ENCODE measurements at places on chromosomes 13 and 19.

DNA sequence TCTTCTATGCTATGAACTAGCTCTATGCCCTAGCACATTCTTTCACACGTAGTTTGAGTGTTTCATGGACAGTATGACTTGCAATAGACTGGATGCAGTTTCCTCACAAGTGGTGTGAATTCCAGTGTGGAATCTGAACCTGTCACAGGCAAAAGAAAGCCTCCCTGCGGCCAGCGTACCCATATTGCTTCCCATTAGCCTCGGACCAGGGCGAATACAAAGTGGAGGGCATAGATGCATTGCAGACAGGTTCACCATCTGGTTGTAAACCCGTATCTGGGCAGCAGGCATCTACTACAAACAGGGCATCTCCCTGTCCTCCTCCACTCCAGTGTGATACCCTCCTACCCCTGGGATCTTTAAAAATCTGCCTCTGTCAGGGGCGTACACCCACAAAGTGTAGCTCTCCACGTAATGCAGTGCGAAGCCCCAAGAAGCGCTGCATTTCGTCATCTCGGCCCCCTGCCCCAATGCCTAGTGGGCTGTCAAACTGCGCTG is 1.4 kb upstream of the CIC start:
- no peak for DNase-seq

GRCh38 chr19:13881251-13881691 is 4.3 kb downstream of the NANOS3 start:
- no peak for DNase-seq

- peak; percentile 50 for DNase-seq
Observed at GRCh38 chr19:35718345-35719041, 690 bp downstream of the KMT2B start.

DNA sequence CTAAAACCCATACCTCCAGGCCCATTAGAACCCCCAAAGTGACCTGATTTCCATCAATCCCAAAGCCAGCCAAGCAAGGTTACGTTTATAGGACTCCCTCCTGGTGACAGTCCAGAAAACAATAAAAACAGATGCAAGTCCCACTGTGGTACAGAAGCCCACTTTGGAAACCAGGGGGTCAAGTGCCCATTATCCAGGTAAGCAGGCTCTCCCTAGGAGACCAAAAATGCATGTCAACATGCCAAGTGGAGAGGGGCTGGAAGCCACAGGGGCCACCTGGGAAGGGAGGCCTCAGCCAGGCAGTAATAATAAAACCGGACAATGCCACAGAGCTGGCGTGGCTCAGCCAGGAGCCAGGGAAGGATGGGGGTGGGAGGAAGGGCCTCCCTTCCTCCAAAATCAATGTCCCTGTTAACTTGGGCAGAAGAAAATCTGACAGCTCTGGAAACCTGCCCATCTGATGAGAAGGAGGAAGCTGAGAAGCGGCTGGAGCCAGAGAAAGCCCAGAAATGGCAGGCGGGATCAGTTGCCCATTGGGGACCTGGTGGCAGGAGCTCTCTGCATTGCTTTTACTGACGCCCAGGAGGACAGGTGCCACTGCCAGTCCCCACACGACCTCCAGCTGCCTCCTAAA is 160.4 kb downstream of the ZIC5 start:
- no peak for DNase-seq

GRCh38 chr19:1674293-1674679 is 21.9 kb upstream of the TCF3 start:
- DNase-seq, result no peak

DNA sequence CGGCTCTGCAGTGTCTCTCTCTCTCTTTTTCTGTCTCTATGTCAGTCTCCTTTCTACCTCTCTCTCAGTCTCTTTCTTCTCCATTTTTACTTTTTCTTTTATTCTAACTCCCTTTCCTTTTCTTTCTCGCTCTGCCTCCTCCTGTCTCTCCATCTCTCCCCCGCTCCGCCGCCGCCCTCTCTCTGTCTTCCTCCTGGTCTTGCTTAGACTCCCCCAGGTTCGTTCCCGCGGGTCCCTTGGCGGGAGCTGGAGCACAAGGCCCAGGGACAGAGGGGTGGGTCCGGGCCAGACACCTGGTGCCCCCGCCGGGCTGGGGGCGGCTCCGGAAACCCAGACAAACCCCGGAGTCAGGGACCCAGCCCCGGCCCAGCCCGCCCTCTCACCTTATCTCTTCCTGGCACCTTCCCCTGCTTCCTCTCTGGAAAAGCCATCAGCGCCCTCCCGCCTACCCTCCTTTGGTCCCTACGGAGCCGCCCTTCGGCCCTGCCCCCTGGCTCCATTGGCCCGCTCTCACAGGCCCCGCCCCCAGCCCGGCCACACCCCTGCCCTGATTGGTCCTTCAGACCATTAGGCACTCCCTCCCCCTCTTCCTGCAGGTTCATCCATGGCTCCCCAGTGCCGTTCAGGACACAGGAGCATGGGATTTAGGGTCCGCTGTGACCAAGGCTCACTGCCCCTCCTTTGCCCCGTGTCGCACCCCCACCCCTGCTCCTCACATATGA is 15.4 kb upstream of the NOP53 start:
- DNase-seq, result no peak

DNA sequence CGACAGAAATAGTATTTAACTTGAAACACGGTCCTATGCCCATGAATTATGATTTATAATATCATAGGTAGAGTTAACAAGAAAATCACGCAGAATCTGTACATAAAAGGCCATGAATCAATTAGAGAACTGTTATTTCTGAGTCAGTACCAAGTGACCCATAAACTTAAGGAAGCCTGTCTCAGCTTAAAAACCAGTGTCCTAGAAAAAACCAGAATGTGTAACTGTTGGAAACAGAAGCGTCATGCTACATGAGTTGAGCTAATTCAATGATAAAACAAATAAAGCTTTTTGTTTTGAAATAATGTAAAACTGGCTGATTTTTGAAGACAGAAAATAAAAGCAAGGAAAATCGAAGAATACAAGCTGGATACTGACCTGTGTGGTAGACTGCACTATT is 34.8 kb upstream of the SGCG start:
- no peak for DNase-seq

DNA sequence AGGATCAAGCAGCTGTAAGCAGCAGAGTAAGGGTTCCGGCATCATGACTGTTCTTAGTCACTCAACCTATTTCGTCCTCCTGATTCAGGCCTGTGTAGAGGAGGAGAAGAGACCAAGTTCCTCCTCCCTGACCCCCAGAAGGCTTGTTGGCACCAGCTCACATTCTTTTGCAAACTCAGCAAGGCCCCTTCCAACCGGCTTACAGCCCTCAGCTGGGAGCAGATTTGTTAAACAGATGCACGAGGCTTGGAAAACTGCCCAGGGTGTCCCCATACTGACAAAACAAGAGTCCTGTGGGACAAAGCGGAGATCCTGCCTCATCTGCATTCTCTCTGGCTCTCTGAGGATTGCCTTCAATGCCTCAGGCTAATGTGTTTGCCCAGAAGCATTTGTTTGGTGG is 113.2 kb upstream of the SOX21 start:
- DNase-seq, result no peak

GRCh38 chr13:49690995-49691784 is at the start of gene EBPL:
EBPL (minus strand) TSS chr13:49691486; CDS start chr13:49691424, 62 bp downstream.
- peak; percentile 75 for DNase-seq

GRCh38 chr13:112457485-112457884 is 81.3 kb downstream of the SPACA7 start:
- no peak for DNase-seq

DNA sequence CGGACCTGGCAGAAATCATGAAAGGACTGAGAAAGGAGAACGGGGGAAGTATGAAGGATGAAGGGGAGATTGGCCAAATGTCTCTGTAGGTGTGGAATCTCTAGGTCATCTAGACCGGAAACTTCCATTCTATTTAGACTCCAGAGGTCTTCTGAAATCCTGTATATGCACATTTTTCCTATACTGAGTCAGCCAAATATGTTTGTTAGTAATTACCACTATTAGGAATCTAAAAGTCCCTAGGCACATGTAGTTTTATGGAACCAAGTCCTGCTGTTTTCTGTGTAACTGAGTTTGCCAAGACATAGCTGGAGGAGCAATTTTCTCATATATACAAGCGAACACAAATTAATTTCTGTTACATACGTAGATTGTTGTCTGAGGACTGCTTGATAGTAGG is 498.1 kb downstream of the GPC5 start:
- no peak for DNase-seq
